ENCODE measurements at places on chromosomes 1 and 21.

DNA sequence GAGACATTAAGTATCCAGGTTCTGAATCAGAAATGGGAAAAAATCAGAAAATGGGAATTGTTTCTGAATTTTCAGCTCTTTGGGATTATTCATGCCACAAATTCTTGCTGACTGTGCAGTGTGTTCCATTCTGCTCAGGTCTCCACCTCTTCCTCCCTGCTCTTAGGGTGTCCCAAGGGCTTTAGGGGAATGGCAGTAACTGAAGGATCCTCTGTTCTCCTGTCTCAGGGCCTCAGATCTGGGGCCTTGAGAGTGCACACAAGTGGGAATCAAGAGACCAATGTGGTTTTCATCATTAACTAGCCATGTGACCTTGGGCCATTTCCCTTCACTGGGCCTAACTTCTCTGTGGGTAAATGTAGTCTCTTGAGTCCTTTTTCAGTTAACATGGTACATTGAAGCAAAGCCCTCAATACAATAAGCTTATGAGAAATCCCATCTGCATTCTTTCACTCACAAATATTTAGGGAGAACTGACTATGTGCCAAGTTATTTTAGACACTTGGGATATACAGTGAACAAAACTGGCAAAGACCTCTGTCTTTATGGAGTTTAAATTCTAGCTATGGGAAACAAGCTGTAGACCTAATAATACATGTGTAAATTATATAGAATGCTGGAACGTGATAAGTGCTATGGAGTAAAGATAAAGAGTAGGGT is 75.7 kb upstream of the SPATA6 start:
- DNase-seq = no peak

- no peak for DNase-seq
Measured at GRCh38 chr1:38789498-38790169, 69.9 kb downstream of the RRAGC start.

- no peak for DNase-seq
Measured at GRCh38 chr1:116432655-116433265, 59.7 kb downstream of the ATP1A1 start.

GRCh38 chr1:180248731-180249681 is 18.9 kb downstream of the LHX4 start:
- no peak for DNase-seq

DNA sequence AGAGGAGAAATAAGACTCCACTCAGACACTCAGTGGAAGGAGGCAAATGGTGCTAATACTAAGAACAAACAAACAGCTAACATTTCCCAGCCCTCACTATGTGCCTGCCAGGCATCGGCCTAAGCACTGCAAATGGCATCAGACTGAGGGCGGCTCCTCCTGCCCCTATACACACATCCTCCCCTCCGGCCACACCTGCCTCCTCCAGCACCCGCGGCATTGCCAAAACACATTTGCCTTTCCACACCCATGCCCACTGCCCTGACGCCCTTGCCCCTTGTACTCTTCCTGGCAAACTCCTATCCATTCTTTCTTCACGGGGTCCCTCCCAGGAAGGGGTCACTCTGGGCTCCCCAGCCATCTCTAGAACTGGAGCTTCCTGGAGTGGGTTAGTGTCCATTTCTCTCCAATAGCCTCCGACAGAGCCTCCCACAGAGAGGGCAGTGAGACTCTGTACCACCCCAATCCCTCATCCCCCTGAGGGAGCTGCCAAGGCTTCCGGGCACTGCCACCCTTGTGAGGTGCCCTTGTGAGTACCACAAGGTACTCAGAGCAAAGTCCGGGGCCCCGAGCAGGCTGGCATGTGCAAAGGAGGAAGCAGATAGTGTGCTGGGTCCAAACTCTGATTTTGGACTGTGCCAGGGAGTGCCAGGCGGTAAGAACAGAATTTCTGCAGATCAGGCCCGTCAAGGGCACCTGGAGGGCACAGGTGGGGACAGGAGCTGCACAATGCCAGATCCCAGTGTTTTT is 959 bp downstream of the AKR7A3 start:
- no peak for DNase-seq

Data from HS-27A (cell line).